COR-L47 (cell line): ENCODE measurements at places on chromosomes 11 and 22.

GRCh38 chr22:45226503-45227186 is 14.0 kb downstream of the KIAA0930 start:
- peak; percentile 29 for DNase-seq

GRCh38 chr11:36381015-36381360 is 84.9 kb downstream of the PRR5L start:
- no peak for DNase-seq

DNA sequence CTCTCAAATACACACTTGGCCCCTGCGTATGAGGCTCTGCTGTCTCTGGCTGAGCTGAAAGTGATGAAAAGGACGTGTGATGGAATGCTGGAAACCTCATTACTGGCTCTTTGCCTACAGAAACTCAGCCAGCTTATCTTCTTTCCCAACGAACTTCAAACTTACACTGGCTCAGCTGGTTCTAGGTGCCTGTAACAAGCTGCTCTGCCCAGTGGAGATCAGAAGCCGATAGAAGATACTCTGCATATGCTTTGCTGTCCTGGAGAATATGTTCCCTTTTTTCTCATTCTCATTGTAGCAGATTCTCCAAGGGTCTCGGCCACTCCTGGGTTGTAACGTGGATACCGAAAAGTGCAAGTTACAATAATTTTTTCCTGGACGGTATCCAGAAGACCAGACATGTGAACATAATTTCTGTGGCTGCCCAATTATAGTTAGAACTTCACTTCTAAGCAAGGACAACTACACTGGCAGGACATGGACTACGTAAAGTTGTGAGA is 405.3 kb upstream of the CCDC90B start:
- no peak for DNase-seq

GRCh38 chr11:58433638-58434203 is 5.8 kb upstream of the OR5B2 start:
- DNase-seq = no peak

DNA sequence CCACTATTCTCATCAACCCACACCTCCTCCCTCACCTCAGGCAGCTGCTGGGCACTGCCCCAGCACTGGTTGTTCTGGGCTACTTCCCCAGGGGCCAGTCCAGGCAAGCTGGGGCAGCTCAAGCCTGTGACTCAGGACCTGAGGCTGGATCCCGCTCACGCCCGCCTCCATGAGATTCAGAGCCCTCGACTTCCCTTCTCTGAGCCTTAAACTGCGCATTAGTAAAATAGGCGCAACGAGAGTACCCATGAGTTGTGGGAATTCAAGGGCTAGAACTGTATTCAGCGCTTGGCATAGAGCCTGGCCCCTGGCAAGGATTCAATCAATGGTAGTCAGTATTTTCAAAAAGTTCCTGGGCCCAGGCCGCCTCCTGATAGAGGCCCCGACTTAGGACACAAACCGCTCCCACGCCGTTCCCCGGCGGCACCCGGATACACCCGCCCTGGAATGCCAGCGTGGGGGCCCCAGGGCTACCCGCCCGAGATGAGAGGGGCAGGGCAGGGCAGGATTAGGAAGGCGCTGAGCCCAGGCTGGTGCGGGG is 723 bp upstream of the CD82 start:
- DNase-seq = peak; percentile 50

GRCh38 chr11:92249156-92249753 is 24.6 kb downstream of the FAT3 start:
- no peak for DNase-seq
